CD4-positive, alpha-beta T cell treated with Interleukin-10 for 1 hour (primary cell): ENCODE measurements at places on chromosomes 1 and 21.

- no peak for DNase-seq
Measured at GRCh38 chr1:6596351-6596750, 6.3 kb downstream of the KLHL21 start.

GRCh38 chr21:16154951-16155635 lies 425.3 kb downstream of the USP25 start:
- no peak for DNase-seq

- DNase-seq, result no peak
Measured at GRCh38 chr1:99506631-99507030, 139.3 kb upstream of the PALMD start.

DNA sequence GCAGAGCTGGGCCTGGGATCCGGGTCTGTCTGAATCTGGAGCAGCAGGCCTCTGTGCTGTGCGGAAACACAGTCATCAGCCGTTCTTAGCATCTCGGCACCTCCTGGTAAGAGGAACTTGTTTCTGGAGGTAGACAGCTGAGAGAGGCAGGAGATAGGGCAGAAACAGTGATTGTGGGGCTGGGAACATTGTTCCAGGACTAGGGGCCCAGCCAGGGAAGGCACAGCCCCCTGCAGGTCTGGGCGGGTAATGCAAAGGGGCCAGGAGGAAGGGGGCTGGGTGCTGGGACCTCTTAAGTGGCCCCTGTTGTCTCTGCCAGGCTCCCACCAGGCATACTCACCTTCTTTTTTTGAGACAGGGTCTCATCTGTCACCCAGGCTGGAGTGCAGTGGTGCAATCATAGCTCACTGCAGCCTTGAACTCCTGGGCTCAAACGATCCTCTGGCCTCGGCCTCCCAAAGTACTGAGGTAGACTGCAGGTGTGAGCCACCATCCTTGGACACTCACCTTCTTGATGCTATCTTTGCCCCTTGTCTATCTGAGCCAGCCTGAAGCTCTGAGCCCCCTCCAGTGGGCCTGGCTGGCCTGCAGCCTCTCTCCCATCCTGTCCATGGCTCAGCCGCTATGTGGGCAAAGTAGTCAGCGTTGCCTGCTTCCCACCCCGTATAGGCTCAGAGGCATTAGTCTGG lies 134.3 kb upstream of the ZBTB40 start:
- no peak for DNase-seq
